ENCODE measurements at places on chromosomes 4 and X.

DNA sequence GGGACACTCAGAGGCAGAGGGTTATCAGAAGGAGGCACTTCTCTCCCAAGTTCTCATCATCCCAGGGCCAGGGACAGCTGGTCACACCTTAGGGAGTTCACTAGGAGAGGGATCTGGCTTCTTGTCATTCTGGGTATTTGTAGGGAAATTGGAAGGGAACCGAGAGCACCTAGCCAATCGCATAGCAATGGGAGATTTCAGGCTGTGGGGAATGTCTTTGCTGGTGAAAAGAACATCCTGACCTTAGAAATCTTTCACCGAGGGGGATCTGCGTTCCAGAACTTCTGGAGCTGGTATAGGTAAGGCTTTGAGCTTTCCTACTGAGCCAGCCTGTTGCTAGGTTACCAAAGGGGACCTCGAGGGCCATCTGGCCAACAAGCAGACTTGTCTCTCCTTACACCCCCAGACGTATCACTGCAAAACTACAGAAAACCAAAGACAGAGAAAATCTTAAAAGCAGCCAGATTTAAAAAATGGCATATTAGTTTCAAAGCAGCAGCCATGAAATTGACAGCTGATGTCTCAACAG is 6.8 kb downstream of the HTT-AS start:
- no peak for DNase-seq

DNA sequence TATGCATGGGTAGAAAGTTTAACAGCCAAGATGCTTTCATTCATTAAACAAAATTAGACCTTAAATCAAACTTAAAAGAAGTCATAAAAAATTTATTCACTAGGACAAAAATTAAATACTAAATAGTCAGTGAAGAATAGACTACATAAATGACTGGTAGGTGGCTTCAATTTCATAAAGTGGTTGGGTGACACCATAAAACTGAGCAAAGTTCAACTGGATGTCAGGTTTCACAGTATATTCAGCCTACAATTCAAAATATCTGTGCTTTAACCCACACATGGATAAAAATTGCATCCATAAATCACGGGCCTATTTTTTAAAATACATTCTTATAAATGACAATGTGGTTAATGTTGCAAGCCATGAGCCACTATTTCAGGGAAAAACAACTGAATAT is 582.3 kb downstream of the IL15 start:
- no peak for DNase-seq

DNA sequence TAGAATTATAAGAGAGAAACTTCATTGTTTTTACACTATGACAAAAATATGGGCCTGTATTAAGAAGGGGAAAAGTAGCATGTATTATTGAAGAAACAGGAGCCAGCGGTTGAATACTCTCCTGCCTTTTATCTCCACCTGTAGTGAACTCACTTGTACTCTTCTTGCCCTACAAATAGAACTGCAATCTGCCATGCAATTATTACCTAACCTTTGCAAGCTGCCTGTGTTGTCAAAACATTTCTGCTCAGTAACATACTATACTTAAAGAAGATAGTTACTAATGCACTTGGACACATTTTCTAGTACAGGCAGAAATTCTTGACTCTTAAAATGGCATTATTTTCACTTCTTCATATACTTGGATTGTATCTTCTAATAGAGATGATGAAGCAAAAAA is 818.4 kb upstream of the GRID2 start:
- DNase-seq: no peak

GRCh38 chrX:3119376-3119775 is 78.1 kb downstream of the ARSF start:
- no peak for DNase-seq

DNA sequence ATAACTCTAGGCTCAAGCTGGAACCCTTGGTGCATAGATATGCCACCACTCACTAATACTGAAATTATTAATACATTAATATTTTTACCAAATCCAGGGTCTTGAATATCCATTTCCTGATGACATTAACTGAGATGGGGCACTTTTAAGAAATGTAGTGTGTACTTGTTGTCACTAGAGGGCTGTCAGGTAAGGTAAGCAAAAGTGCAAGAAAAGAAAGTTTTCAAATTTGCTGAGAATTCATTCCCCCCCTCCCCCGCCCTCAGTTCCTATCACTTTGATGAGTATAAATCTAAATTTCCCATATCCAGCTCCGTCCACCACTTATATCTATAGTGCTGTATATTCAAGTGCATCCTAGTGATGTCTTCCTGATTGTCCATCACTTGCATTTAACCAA is 20.5 kb upstream of the WDR44 start:
- peak; percentile 4 for DNase-seq

- no peak for DNase-seq
Observed at GRCh38 chr4:7382634-7383014, 52.1 kb downstream of the PSAPL1 start.

DNA sequence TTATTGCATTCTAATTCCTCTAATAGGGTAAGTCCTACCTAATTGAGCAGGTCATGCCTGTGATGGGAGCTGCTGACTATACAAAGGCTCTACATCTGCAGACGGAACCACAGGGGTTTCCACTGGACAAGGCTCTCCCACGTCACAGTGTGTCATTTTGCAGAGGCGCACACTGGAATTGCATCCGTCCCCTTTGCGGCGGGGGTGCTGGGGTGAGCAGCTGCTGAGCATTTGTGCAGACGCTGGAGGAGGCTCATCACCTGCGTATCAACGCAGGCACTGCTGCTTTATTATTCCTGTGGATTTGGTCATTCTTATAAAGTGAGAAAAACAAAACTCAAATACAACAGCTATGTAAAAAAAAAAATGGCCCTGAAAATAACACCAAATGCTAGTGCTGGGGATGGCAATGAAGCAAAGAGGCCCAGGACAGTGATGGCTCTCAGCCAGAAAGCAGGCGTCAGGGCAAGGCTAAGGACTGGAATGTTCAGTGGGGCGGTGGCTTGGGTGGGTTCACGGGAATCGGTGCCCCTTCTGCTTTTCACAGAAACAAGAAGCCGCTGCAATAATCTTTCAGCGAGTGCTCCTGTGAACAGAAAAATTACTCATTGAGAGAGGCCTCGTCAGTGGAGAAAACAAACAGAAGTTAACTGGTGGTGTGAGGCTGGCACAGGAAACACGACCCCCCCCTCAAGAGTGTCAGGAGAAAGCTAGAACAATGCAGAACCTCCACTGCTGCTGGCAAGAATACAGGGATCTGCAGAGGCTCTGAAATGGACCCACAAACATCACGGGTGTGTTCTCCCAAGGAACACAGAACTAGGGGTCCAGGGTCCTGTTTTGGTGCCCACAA is 67.8 kb downstream of the GATB start:
- no peak for DNase-seq

- DNase-seq: no peak
Observed at GRCh38 chr4:31351695-31352094, 631.5 kb downstream of the PCDH7 start.

DNA sequence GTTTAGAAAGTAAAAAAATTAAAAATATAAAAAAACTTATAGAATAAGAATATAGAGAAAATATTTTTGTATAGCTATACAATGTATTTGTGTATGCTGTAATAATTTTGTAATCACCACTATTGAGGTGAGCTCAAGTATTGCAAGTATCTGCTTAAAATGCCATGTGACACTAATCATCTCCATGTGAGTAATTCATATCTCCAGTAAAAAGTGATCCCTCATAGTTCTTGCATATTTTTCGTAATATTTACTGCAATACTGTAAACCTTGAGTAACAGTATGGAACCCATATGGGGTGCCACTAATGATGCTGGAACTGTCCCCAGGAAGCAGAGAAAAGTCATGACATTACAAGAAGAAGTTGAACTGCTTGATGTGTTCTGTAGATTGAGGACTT is 43.2 kb upstream of the HUWE1 start:
- no peak for DNase-seq

- no peak for DNase-seq
Observed at GRCh38 chr4:39729557-39729956, 31.6 kb downstream of the UBE2K start.

DNA sequence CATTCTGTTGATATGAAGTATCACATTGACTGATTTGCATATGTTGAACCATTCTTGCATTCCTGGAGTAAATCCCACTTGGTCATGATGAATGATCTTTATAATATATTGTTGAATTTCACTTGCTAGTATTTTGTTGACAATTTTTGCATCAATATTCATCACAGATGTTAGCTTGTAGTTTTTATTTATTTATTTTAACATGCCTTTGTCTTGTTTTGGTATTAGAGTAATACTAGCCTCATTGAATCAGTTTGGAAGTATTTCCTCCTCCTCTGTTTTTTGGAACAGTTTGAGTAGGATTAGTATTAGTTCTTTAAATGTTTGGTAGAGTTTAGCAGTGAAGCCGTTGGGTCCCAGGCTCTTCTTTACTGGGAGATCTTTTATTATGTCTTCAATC is 13.9 kb upstream of the ADH1C start:
- no peak for DNase-seq

- DNase-seq: no peak
Observed at GRCh38 chrX:5870238-5870637, 358.4 kb downstream of the NLGN4X start.

DNA sequence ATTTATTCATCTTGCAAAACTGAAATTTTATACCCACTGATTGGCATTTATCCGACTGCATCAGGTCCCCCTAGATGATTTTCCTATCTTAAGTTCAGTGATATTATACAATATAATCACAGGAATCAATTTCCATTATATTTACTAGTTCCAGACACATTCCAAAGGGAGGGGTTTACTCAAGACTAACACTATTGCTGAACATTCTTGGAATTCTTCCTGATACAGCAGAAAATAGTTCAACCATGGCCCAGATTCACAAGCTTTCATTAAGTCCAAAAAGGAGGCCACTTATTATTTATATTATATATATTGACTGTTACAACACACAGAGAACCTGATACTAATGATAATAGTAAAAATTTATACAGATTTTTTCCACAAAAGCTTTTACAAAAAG is 2353.6 kb downstream of the PCDH7 start:
- no peak for DNase-seq

- DNase-seq: no peak
Observed at GRCh38 chr4:15237648-15238230, 190.1 kb upstream of the C1QTNF7 start.

GRCh38 chrX:154490021-154490413 is 412 bp downstream of the SLC10A3 start:
- DNase-seq: peak; percentile 38

GRCh38 chr4:10034136-10034535 is 12.8 kb upstream of the SLC2A9 start:
- DNase-seq: no peak

- DNase-seq: peak; percentile 11
Observed at GRCh38 chrX:109632906-109633504, 8.0 kb upstream of the KCNE5 start.

GRCh38 chr4:48051078-48051477 is 34.5 kb downstream of the NIPAL1 start:
- DNase-seq: no peak

DNA sequence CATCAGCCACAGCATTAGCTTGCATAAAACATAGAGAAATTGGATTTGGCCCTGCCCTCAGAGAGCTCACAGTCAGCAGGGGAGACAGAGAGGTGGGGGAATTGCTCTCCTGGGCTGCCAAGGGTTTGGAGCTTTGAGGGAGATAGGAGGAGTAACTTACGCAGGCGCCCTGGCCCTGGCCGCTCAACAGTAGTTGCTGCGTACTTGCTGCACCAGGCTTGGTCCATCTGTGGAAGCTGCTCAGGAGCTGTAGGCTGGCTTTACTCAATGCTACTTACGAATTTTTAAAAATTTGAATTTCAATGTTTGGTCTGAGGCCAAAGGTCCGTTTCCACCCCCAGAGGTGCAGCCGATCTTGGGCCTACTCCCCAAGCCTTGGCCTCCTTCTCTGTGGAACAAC is 83.3 kb downstream of the CPZ start:
- DNase-seq: no peak

DNA sequence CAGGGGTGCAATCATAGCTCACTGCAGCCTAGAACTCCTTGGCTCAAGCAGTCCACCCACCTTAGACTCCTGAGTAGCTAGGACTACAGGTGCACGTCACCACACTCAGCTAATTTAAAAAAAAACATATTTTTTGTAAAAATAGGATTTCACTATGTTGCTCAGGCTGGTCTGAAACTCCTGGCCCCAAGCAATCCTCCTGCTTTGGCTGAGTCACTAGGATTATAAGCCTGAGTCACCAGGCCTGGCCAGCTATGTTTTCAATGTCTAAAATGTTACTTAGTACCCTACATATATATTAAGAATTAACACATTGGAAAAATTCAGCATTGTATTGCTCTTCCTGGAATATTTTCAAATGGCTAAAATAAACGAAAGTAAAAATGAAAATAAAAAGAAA is 37.5 kb downstream of the PNPLA4 start:
- DNase-seq: no peak

GRCh38 chr4:52957835-52958631 is 95.9 kb downstream of the RASL11B start:
- no peak for DNase-seq

GRCh38 chrX:19593690-19594089 is 78.4 kb upstream of the MAP3K15 start:
- peak; percentile 17 for DNase-seq

DNA sequence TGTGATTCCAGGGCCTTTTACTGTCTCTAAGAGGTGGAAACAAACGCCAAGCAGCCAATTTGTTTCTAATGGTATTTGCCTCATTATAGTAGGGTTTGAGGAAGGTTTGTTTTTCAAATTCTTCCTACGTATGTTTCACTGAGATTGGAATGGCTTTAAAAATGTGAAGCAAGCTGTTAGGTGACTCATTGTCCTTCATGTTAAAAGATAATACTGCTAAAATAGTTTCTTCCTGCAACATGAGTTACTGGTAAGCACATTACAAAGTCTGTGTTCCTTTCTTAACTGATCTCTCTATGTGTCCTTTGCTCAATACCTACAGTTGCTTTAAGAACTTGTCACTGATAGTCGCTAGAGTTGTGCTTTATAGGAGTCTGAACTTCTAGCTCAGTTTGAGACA is 1183.9 kb downstream of the RPA4 start:
- DNase-seq: no peak

DNA sequence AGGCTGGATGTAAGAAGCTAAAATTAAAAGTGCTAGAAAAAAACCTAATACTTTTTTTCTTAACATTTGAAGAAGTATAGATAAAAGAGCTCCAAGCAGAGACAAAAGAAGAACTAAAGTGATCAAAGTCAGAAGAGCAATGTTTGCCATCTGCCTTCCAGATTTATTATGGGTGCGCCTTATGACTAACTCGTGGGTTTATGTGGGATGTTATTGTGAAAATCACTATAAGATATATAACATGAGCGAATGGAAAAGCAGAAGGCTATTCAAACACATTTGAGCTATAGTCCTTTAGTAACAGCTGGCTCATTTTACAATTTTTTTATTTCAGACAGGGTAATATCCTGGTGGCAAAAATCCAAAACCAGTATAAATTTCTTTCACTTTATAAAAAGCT is 1040.7 kb downstream of the RAPGEF2 start:
- DNase-seq: no peak

GRCh38 chr4:24743927-24744326 is 51.4 kb upstream of the SOD3 start:
- DNase-seq: no peak

- no peak for DNase-seq
Observed at GRCh38 chrX:20374900-20375438, 108.3 kb upstream of the RPS6KA3 start.

All from hematopoietic multipotent progenitor cell treated with erythropoietin and hydrocortisone succinate and interleukin-3 and kit ligand, for 15 days (in vitro differentiated cells).